ENCODE measurements at places on chromosomes 3 and 15.

DNA sequence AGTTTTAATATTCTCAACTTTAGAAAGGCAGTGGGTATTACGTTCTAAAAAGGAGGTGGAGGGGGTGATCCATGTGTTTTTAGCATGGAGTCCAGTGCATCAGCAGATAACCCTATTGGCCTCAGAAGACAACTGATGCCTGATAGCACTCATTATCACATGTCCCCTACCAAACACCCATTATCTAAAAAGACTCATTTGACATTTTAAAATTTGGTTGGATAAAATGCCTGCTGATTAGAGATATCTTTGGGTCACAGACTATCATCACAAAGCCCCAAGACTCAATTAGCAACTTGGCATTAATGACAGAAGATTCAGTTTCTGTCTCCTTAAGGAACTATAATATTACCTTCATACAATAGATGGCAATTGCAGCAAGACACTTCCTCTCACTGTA lies 589.3 kb downstream of the RBMS3 start:
- no peak for DNase-seq

DNA sequence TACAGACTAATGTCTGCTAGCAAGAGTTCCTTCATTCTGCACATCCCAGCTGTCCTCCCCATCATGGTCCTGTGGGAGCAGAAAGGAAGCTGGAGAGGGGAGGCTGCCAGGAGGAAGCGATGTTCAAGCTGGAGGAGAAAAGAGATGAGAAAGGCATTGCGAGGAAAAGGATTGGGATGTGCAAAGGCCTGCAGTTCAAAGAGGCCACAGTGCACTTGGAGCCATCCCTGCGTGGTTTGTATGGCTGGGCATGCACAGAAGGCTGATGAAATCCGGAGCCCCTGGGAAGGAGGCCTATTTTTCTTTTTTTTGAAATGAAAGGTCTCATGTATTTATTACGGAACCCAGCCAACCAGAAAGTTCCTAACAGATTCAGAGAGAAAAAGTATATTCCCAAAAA lies 22.8 kb downstream of the AMOTL2 start:
- DNase-seq = no peak

DNA sequence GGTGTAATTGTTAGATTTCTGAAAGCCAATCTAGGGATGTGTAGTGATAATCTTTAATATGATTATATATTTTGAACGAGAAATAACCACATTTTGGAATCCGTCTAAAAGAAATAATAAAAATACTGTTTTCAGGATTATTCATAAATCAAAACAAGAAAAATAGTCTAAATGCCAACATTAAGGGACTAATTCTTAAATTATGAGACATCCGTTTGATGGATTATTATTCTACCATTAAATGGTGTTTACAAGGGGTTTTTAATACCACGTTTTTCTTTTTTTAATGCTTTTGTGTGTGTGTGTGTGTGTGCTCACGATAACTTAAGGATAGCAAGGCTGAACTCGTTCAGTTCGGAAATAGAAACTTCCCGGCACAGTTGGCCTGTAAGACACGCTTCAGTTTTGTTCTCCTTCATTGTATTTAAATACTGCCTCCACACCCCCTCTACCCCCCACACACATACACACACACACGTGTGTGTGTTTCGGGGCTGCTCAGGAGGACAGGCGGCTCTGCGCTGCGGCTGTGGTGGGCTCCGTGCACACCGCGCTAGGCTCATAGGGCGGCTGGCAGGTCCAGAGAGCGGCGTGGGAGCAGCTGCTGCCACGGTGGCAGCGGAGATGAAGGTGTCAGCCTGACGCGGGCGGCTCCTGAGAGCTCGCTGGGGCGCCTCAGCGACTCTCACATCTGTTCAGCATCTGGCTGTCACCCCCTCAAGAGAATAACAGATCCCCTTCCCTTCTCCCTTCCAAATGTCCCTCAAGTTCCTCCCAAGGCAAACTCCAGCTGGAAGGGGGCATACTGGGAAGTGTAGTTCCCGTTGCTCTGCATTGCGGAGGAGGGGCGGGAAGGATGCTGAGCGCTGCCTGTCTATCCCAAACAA lies 23.0 kb upstream of the ANP32A start:
- no peak for DNase-seq

DNA sequence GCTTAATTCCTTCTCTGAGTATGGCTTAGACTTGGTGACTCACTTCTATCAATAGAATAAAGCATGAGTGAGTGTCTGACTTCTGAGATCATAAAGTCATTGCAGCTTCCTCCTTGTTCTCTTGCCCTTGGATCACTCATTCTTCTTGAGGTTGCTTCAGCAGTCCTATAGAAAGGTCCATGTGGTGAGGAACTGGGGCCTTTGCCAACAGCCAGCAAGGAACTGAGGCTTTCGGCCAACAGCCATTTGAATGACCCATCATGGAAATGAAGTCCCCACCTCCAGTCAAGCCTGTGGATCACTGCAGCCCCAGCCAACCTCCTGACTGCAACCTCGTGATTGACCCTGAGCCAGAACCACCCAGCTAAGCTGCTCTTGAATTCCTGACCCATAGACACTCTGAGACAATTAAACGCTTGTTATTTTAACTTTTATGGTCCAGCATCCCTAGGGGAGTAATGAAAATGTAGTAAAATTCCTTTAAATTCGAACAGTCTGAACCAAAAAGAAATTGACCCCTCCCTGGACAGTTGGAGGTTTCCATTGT lies 84.5 kb downstream of the WDR76 start:
- no peak for DNase-seq

GRCh38 chr15:70382009-70382749 lies 284.5 kb upstream of the TLE3 start:
- no peak for DNase-seq

GRCh38 chr3:46668591-46668990 lies 24.9 kb downstream of the ALS2CL start:
- no peak for DNase-seq
